ENCODE measurements at places on chromosomes 1 and 21. TPM values are rescaled to one million over a fixed set of nuclear protein-coding genes. Genes with fewer than 3 reads are reported as not detected.

The PLA2G2A gene
- not detected for total RNA-seq

The TSPEAR gene
- total RNA-seq: not detected

The TMOD4 gene
- 1.8 TPM for total RNA-seq

The SMIM34 gene
- not detected for total RNA-seq

The EFNA3 gene
- total RNA-seq: 20.4 TPM

The OR14A2 gene
- not detected for total RNA-seq

The FAM151A gene
- total RNA-seq: not detected

The ITLN2 gene
- 0.20 TPM for total RNA-seq

The MYBPH gene
- 0.22 TPM for total RNA-seq

The PCAT6 gene
- total RNA-seq: 1.9 TPM

The BSND gene
- total RNA-seq: not detected

The FASLG gene
- not detected for total RNA-seq

The PHF13 gene
- total RNA-seq: 25.8 TPM

The GPR52 gene
- 0.34 TPM for total RNA-seq

The IRF6 gene
- total RNA-seq: 35.2 TPM

The SH3BGR gene
- 4.8 TPM for total RNA-seq

The S100A3 gene
- 4.2 TPM for total RNA-seq

The TMEM200B gene
- total RNA-seq: 11.3 TPM

The TMEM52 gene
- 27.5 TPM for total RNA-seq

Measured in HCT116 (cell line).